ENCODE measurements at places on chromosomes 1 and 21.

DNA sequence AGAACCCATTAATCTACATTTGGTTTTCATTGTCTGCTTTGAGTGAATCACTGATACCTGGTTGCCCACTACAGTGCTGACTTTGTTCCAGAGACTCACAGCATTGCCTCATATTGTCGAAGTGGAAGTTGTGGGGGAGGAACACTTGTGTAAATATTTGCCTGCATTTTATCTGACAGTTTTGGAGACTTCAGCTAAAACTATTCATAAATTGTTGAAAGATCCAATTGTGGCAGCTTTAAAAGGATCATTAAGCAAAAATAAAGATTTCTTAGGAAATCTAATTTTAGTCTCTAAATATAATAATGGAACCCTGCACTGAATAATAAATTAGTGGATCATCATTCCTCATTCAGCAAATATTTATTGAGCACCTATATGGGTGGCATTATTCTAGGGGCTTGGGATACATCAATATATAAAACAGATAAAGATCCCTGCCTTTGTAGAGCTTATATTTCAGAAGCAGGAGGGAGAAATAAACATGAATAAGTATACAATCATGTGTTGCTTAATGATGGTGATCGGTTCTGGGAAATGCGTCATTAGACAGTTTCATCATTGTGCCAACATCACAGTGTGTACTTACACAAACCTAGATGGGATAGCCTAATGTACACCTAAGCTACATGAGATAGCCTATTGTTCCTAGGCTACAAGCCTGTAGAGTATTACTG, 73.5 kb downstream of the OSBPL9 start:
- no peak for DNase-seq

DNA sequence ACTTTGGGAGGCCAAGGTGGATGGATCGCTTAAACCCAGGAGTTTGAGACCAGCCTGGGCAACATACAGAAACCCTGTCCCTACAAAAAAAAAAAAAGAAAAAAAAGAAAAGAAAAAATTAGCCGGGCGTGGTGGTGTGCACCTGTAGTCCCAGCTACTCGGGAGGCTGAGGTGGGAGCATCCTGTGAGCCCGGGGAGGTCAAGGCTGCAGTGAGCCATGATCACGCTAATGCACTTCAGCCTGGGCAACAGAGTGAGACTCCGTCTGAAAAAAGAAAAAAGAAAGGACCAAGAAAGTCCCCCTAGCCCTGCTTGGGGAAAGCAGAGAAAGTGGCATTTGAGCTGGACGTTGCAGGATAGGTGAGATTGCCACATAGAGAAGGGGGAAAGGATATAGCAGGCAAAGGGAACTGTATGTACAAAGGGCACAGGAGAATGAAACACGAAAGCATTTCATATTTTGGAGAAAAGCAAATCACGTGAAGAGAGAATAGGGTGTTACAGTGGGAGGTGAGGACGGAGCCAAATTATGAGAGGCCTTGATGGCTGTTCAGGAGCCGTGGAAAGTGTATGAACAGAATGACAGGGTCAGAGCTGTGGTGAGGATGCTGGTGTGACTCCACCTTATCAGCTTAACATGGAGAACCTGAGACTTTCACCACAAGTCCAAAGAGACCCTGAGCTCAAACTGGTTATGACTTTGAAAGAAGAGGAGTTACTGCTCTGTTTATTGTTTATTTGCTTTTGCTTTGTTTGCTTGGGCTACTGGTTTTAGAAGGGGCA, 19.5 kb upstream of the LRIG2 start:
- DNase-seq: no peak

GRCh38 chr1:114320586-114320985, 166.9 kb upstream of the SYT6 start:
- DNase-seq: no peak

DNA sequence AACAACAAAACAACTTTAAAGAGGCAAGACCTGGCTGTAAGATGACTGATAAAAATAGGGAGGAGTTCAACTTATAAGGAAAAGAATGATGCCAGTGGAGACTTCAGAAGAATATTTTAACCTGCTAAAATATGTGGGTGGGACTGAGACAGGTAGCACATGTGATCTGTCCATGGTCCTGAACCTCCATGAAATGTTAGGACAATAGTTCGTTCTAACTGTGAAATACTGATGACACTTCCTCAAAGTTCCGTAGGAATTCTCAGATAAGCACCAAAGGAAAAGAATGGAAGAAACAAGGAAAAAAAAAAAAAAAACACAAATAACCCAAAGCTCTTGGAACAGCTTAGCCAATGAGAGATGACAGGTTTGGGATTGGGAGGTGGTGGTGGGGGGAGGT, 44.7 kb downstream of the CDC42BPA start:
- no peak for DNase-seq

DNA sequence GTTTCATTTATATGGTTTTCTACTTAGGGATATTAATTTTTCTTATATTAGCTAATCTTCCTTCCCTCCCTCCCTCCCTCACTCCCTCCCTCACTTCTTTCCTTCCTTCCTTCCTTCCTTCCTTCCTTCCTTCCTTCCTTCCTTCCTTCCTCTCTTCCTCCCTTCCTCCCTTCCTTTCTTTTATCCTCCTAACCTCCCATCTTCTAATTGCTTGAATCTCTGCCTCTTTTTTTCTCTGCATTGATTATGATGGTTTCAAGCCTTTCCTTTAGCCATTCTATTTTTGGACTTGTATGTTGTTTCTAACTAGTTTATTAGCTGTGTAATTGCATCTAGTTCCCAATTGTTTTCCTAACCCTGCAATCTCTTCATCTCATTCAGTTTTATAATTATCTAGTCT, 17.0 kb upstream of the PKP1 start:
- no peak for DNase-seq

DNA sequence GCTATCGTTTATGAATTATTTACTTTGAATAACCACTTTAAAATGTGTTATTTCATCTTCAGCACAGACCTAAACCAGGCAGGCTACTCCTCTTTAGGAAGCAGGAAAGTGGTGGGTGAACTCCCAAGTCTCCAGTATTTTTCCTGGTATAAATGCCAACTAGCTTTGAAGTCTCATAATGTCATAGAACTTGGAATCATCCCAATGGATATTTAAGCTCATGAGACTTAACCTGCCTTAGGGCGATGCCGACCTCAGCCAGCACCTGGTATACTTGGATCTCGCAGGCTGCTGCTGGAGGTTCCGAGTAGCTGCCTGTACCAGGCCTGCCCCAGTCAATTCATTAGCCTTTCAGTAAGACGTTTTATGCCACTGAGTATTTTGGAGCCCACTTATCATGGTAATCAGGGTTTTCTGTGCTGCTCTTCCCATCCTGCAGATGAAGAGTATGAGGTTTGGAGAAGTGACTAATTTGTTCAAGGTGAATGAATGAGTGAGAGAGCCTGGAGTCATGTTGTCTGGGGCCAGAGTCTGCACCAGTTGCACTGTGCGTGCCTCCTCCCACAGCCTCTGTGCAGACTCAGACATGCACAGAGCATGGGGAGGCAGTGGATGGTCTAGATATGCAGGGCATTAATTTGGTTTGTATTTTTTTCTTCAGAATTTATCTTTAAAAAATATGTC, 34.9 kb downstream of the VANGL1 start:
- no peak for DNase-seq

GRCh38 chr1:7450838-7451237, 320.3 kb upstream of the VAMP3 start:
- DNase-seq: peak; percentile 67

GRCh38 chr1:29119121-29119929, 4.4 kb downstream of the TMEM200B start:
- DNase-seq: no peak

GRCh38 chr1:110007046-110007830, 22.7 kb downstream of the AHCYL1 start:
- no peak for DNase-seq

Measured in NCI-H524 (cell line).